ENCODE measurements at places on chromosomes 7 and 10. TPM values are rescaled to one million over a fixed set of nuclear protein-coding genes. Genes with fewer than 3 reads are reported as not detected.

Gene LIPM
- not detected for total RNA-seq

Gene CCL26
- 1.7 TPM for total RNA-seq

Gene SYT15
- total RNA-seq: not detected

Gene HBP1
- total RNA-seq: 29.0 TPM

Gene PHYHIPL
- total RNA-seq: not detected

Gene NSUN5
- 40.0 TPM for total RNA-seq

Gene DNA2
- total RNA-seq: 9.6 TPM
